COR-L47 (cell line): ENCODE measurements at places on chromosomes 4 and X.

DNA sequence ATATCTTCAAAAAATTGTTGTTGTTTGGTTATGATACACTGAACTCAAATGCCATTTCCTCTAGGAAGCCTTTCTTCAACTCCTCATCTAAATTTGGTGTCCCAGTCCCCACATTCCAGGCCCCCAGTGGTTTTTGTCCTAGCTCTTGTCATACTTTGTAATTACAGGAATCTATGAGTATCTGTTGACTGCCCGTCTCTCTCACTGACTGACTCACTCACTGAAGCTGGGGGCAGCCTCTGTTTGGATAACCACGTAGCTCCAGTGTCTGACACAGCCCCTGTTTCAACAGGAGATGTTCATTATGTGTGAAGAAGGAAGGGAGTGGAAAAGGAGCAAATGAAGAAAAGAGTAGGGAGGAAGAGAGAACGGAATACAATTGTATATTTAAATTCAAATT is 284.1 kb upstream of the TENM3 start:
- DNase-seq = no peak

- DNase-seq = no peak
Measured at GRCh38 chr4:108628411-108628810, 8.0 kb downstream of the RPL34 start.

DNA sequence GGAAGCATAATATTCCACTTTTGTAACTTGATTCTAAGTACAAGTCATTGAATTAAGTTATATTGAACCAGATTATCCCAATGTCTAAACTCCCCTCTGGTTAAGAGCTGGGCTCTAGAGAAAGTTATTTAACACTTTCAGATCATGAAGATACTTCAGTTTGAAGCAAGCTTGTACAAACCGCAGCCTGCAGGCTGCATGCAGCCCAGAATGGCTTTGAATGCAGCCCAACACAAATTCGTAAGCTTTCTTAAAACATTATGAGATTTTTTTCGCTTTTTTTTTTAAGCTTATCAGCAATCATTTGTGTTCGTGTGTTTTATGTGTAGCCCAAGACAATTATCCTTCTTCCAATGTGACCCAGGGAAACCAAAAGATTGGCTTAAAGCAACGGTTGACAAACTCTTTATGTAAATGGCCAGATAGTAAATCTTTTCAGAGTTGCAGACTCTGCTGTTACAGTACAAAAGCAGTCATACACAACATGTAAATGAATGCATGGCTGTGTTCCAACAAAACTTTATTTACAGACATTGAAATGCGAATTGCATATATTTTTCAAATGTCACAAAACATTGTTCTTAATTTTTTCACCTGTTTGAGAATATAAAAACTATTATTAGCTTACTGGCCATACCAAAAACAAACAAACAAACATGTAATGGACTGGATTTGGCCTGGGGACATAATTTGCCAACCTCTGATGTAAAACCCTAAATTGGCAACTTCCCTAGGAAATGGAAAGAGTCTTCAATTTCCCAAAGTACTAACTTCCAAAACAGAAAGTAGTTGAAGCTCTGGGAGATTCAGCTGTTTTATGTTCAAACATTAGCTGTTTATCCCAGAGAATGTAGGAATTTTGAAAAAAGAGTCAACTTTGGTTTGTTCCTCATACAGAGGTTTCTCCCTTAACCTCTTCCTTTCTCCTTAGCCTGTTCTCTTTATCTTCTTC is 201.1 kb upstream of the MBNL3 start:
- no peak for DNase-seq

DNA sequence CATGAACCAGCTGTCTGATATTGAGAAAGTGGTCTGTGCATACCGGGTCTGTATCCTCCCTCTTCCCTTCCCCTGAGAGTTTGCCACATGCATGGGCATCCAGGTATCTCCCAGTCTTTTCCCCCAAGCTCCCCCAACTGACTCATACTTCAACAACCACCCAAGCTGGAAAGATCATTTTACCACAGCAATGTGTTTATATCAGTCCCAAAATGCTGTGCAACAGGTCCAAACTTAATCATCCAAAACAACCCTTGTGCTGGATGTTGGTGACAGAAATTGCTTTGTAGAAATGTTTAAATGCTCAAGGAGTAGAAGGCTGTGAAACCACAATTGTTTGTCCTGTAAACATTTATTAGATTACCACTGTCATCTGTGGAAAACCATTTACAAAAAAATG is 286.8 kb upstream of the KLF3 start:
- no peak for DNase-seq

GRCh38 chrX:38959736-38960135 is 158.5 kb downstream of the MID1IP1 start:
- no peak for DNase-seq

- DNase-seq = no peak
Measured at GRCh38 chr4:51932261-51932660, 87.9 kb downstream of the LRRC66 start.

GRCh38 chrX:72326605-72327300 is 21.0 kb upstream of the CITED1 start:
- no peak for DNase-seq
